Motor neuron (in vitro differentiated cells): ENCODE measurements at places on chromosomes 6 and 20. TPM values are rescaled to one million over a fixed set of nuclear protein-coding genes. Genes with fewer than 3 reads are reported as not detected.

Gene ADGRF5
- total RNA-seq, result 0.05 TPM in 1 of 2 replicates, not detected in the other

Gene E2F1
- total RNA-seq, result 2.3 TPM in 2 replicates

Gene MEI4
- total RNA-seq, result 0.05 TPM in 1 of 2 replicates, not detected in the other

Gene AVP
- not detected in 2 replicates for total RNA-seq

Gene SIRPA
- total RNA-seq, result 1.7 TPM in 2 replicates

Gene TOP1
- 23.1 and 41.3 TPM in 2 replicates for total RNA-seq

Gene CEP250
- 27.6 and 30.3 TPM in 2 replicates for total RNA-seq
